ENCODE measurements at places on chromosomes 5 and 9.

GRCh38 chr9:14331120-14331519 is 17.2 kb upstream of the NFIB start:
- DNase-seq = no peak

- no peak for DNase-seq
Measured at GRCh38 chr5:57302643-57303042, 128.8 kb downstream of the GPBP1 start.

DNA sequence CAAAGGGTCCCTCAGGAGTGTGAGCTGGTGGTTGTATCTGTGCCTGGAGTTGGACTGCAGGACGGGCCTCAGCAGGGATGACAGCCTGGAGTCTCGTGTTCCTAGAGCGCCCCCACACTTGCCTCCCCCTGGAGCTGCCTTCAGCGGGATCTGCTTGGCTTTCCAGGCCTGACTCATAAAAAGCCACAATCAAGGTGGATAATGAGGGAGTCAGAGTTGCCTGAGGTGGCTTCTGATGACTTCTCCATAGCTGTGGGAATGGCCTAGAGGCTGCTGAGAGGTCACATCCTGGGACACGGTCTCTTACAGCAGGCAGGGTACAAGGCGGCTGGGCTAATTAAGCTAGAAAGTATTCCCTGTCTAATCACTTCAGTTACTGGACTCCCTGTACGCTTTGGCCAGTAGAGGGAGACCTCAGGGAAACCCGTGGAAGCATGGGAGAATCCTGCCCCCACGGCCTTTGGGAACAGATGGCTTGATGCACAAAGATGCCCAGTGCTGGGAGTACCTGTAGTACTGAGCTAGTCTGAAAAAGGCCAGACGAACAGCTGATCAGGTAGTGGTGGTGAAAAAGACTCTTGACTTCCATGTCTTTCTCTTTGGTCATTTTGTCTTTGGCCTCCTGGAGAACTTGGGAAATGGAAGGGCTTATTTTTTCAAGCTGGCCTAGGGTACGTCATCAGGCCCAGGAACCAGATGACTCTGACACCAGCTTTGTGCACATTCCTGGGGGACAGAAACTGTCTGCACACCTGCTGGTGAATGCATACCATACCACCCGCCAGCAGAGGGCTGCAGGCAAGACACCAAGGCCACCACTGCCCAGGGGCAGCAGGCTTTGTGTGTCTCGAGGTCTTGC is 16.1 kb upstream of the FRRS1L start:
- no peak for DNase-seq

DNA sequence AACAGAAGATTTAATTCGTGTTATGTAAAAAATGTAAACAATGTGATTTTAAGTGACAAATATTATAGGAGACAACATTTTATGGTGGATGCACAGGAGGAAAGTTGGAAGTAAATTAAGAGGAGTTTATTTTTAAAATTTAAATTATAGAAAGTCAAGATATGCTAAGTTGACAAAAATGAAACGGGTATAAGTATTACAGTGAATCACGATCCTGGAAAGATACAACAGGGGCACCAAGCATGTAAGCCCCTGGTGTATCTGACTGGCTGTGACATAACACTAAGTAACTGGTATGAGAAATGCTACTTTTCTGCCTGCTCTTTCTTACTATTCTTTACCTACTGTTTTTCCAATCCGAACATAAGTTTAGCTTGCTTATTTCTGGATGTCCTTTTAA is 419.8 kb upstream of the CHD1 start:
- no peak for DNase-seq

DNA sequence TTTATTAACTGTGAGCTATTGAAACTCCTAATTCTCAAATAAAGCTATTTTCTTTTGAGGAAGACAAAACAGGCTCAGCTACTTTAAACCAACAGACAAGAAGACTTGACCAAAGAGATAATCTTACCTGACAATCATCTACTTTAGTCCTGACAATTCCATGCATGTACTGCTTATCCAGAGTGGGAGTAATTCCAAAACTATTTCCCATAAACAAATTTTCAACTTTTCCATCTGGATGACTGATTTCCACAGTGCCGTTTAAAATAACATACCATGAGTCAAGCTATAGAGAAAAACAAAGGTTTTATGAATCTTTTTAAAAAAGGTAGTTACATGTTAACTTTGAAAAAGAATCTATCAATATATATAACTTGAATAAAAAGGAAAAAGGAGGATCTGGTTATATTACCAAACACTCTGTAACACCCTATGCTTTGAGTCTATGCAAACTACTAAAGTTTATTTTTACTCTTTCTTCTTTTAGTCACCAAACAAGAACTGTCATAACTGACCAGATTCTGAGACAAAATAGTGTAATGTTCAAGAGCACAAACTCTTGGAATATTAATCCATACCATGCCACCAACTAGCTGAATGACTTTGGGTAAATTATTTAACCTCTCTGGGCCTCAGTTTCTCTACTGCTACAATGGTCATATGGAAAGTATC is 129.7 kb downstream of the RAPGEF6 start:
- no peak for DNase-seq

DNA sequence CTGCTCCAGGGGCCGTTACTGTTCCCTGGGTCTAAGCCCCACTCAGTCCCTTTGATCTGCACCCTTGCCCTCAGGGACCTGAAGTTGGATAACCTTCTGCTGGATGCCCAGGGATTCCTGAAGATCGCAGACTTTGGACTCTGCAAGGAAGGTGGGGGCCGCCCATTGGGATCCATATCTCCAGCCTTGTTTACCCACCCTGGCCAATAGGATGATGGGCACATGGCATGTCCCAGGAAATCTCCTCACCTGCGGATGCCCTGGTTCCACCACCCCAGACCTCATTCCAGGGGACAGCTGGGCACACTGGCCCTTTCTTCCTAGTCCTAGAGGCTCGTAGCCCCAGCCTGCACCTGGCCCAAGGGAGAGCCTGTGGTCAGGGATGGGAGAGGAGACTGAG is 5.5 kb downstream of the ZDHHC12 start:
- DNase-seq = no peak

GRCh38 chr9:108197899-108198298 is 657.9 kb downstream of the ACTL7B start:
- DNase-seq = no peak

- DNase-seq = no peak
Measured at GRCh38 chr9:16964228-16964627, 93.8 kb upstream of the BNC2 start.

DNA sequence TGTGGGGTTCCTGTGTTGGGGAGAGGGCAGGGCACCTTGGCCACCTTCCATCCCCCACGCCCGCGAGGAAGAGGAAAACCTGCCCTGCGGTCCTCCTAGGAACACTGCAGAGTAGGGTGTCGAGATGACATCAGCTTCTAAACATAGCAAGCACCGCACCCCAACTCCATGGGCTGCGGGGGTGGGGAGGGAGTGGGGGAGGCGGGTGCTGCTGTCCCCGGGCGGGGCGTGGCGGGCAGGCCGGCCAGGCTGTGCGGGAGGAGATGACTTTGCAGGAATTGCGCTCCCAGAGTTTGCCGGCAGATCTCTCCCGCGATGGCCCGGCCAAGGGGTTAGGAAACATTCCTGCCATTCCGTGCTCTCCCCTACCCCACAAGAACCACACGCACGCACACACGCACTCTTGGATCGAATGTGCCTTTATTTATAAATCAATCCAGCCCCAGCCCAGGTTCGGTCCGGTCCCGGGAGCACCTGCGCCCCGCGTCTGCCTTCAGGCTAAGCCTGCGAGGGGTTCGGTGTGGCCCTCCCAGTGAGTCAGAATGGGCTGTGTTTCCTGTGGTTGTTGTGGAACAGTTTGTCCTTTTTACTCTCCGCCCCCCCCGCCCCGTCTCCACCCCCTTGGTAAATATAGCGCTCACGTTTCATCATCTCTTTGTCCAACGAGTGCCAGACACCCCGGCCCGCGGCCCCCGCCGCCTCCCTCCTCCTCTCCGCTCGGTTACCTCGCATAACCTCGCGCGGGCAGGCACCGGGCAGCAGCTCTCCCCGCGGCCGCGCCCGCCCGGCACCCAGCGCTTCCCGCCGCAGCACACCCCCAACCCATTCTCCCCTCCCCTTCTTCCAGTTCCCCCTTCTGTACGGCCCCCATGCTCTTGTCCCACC is 5.3 kb upstream of the KLF9 start:
- DNase-seq = peak; percentile 89

DNA sequence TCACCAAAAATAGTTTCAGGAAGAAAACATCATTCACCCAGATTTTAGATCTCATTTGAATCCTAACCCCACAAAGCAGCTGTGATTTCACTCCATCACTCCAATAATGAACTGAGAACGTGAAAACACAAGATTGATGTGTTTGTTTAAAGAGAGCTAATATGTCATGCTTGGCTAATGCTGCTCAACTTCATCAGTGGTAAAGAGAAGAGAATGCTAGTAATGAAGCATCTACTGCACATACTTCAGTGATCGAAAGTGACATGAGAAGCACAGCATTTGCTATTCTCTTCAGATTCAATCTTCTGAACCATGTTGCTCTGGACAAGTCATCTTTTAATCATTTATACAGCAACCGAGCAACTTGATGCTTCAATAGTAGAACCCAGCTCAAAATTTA is 874.7 kb downstream of the EFNA5 start:
- no peak for DNase-seq

GRCh38 chr9:94937214-94937903 is 210.9 kb downstream of the AOPEP start:
- no peak for DNase-seq

GRCh38 chr5:140366589-140367255 is 6.7 kb downstream of the SLC4A9 start:
- DNase-seq = no peak

- no peak for DNase-seq
Measured at GRCh38 chr5:102663749-102664530, 91.2 kb upstream of the PAM start.

DNA sequence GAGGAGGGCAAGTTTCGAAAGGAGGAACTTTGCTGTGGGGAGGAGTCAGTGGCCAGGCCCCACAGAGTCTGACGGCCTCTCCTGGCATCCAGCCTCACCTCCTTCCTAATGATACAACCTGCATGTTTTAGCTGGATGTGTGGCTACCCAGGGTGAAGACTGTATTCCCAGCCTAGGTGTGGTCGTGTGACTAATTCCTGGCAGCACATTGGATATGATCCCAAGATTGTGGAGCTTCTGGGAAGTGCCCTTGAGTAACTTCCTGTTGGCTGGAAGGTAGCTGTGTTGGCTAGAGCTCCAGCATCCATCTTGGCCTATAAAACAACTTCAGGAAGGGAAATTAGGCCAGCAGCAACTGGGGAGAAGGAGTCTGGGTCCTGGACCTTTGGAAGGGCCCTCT is 19.0 kb upstream of the LPCAT1 start:
- DNase-seq = peak; percentile 54

- DNase-seq = no peak
Measured at GRCh38 chr5:170617533-170618490, 114.0 kb downstream of the KCNIP1 start.

GRCh38 chr5:13939638-13940037 is 4.8 kb downstream of the DNAH5 start:
- DNase-seq = no peak

DNA sequence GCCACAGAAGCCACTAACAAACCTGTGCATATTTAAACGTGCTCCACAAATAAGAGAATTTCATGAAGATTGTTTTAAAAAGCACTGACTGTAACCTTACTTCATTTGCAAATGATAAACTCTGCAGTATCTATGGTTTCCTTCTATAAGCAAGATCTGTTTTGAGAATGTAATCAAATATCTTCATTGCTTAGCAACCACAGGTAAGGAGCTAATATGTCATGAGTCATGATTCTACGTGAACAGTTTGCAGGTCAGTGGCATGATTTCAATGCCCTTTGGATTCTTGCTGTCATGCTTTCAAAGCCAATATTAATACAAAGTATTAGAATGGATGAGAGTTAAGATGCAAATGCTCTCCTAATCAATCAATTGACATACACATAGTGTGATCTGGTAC is 325.0 kb downstream of the EDIL3 start:
- DNase-seq = no peak

- no peak for DNase-seq
Measured at GRCh38 chr9:114200721-114201300, 45.5 kb downstream of the COL27A1 start.

DNA sequence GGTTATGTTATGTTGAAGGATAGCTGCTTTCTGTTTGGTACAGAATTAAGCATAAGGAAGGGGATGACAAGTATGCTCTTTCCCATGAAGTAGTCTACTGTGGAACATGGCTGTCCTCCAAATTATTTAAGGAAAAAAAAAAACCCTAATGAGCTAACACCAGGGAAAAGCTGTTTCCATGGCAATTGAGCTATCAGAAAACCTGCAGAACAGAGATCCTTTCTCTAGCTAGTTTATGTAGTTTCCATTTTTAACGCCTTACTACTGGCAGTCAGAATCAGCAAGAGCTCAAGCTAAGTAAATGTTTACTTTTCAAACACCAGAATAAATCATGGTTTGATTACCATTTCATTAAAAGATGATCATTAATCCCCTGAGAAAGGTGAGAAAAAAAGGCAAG is 287.4 kb upstream of the TARS1 start:
- DNase-seq = no peak

DNA sequence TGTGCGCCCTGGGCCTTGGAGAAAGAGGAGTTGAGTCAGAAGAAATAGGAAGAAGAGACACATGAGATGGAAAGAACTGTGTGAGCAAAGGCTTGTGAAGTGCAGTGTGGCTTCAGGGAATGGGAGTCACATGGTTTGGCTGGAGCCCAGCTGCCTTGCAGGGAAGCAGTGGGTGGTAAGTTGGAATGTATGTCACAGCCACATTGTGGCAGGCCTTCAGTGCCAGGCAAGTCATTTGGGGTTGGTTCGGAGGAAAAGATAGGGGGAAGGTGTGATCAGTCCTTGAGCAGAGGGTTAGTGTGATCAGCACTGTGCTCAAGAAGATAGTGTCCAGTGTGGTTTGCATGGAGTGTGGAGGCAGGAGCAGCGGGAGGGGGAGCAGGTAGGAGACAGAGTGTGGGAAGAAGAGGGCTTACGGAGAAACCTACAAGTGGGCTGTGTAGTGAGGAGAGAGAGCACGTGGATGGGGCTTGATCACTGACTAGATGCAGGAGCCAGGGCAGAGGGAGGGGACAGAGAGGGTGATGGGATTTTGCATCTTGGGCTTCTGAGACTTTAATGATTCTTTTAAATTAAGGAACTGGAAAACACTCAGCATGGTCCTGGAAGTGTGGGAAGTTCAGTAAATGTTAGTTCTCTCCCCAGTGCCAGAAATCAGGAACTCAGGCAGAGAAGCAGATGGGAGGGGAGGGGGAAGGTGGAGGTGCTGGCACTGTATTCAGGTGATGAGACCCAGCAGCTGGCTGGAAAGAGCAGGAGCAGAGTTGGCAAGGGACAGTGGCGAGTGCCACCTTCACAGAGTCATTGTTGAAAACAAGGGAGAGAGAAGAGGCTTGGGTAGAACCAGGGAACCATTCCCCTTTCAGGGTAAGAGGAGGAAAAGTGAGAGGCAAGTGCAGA is 46.6 kb downstream of the ARHGAP26 start:
- DNase-seq = peak; percentile 70

All from left hindlimb (tissue), 1 donor.